ENCODE measurements at places on chromosomes 6 and 20. TPM values are rescaled to one million over a fixed set of nuclear protein-coding genes. Genes with fewer than 3 reads are reported as not detected.

Gene SYCP2L
- 1.0 TPM for total RNA-seq

Gene OR2B6
- not detected for total RNA-seq

- H3K4me3 ChIP-seq, result no peak overlapping the region
- no peaks in the 10 kb centered on the region for H3K36me3 ChIP-seq
- no peak overlapping the region for H3K27ac ChIP-seq
- no peak for DNase-seq
- H3K27me3 ChIP-seq, result peaks cover 5% of the 10 kb centered on the region
These were observed 9.5 kb upstream of the FKBPL start for GRCh38 chr6:32139590-32139989.

Gene EYA2
- 3.5 TPM for total RNA-seq

DNA sequence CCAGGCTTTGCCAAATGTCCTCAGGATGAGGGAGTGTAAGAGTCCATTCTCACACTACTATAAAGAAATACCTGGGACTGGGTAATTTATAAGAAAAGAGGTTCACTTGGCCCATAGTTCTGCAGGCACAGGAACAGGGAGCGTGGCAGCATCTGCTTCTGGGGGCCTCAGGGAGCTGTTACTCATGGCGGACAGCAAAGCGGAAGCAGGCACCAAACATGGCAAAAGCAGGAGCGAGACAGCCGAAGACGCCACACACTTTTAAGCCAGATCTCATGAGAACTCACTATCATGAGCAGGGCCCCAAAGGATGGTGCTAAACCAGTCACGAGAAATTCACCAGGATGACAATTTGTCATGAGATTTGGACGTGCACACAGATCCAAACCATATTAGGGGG lies 22.8 kb downstream of the FAM50B start:
- no peak for DNase-seq
- no peaks in the 10 kb centered on the region for H3K36me3 ChIP-seq
- no peaks in the 10 kb centered on the region for H3K27me3 ChIP-seq
- peaks cover 7% of the 10 kb centered on the region for H3K4me1 ChIP-seq
- no peak overlapping the region for H3K27ac ChIP-seq
- no peak overlapping the region for H3K4me3 ChIP-seq

GRCh38 chr6:13432526-13433184 lies 54.7 kb downstream of the GFOD1 start:
- H3K4me1 ChIP-seq, result peaks cover 52% of the 10 kb centered on the region
- H3K27me3 ChIP-seq, result no peaks in the 10 kb centered on the region
- DNase-seq, result no peak
- no peak overlapping the region for H3K4me3 ChIP-seq
- peak overlapping the region; percentile 3 for H3K27ac ChIP-seq

Gene SIRPB2
- total RNA-seq, result 32.2 TPM

All from lower lobe of right lung (tissue), 2 donors.